Stimulated activated CD8-positive, alpha-beta memory T cell treated with anti-CD3 and anti-CD28 coated beads, Interleukin-15, amount 100 ng/mL, for 4 hours (primary cell): ENCODE measurements at places on chromosomes 1 and 21.
A peak's percentile ranks its signal among the peaks of the same experiment; 100 is the strongest.

DNA sequence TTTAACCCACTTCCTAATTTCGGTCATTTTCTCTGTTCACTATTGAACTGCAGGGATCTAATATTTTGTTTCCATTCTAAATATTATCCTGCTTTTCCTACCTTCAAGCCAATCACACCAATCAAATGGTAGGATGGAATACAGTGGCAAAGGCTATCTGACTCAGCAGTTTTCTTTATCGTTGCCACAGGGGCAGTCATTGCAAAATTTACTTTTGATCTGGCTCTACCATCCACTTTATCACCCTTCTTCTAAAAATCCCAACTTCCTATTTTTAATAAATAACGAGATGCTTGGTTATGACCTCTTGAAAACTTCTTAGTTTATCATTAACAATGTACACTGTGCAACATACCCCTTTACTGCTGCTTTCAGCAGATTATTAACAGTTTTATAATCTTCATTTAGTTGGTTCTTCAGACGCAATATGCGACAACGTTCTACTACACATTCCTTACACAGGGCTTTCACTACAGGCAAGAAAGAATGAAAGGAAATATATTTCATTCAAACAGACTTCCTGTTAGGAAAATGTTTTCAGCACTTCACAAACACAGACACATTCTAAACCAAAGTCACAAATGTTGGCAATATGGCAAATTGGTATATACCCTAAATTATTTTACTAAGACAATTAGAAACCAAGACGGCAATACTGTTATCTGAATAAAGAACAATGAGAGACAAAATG is 52.3 kb upstream of the RAP1GAP start:
- DNase-seq = no peak

- no peak for DNase-seq
Measured at GRCh38 chr1:235821361-235821981, 45.2 kb downstream of the LYST start.

DNA sequence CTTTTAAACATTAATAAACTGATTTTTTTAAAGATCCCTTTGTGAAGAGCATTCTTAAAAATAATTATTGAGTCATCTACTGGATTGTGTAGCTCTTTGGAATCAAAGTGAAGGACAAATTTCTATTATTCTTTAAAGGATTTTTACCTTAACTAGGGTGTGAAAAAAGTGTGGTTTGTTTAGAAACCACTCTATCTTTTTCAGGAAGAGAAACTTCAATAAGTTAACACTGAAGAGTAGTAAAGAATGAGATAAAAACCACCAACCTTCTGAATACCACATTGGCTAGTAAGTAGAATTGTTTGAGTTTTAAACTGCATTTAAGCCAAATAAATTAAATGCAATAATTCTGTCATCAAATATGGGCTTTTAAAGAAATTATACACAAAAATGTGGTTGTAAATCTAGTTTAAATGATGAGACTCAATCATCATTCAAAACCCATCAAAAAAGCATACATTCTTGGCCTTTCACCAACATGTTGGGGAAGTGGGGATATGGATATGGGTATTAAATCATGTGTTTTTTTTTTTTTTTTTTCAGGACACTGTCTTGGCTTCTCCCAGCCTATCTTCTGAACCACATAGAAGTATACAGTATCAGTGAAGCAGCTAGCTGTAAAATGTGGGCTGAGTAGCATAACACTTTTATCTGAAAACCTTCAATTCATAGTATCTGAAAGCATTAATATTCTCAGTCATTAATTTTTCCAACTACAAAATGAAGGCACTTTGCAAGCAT is 4.8 kb downstream of the S1PR1 start:
- no peak for DNase-seq

- no peak for DNase-seq
Measured at GRCh38 chr1:30656171-30656940, 67.0 kb downstream of the MATN1 start.

DNA sequence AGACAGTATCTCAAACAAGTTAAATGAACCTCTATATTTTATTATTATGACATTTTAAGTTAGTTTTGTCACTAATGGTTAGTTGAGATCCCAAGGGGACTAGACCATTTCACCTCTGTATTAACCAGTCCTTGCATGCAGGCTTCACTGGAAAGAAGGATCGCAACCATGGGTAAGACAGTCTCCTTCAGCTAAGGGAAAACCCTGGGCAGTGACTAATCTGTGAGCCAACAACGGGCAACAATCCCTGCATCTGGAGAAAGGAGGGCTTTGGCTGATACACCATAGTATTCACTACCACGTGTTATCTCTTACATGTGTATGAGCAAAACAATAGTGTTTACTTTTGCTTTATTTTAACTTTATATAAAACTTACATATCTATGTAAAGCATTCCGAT is 708.8 kb upstream of the CHRM3 start:
- DNase-seq = no peak

- DNase-seq = no peak
Measured at GRCh38 chr1:77846966-77847365, 41.5 kb upstream of the NEXN start.

DNA sequence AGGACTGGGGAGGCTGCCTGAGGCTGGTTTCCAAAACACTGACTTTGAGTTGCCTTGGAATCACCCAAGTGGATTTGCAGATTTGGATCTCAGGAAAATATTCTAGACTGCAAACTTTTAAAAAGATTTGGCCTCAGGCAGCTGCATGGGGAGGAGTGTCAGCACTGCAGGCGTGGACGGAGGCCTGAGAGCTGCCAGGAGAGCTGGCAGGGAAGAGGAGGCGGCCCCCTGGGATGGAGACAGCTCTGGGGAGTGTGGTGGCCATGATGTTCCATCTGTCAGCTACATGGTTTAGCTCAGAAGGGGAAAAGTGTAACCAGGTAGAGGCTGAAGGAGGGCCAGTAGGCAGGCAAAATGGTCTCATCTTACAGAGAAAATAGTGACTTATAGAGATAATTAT is 72.1 kb downstream of the VPS26C start:
- no peak for DNase-seq

GRCh38 chr1:178538192-178538916 is 25.4 kb downstream of the TEX35 start:
- no peak for DNase-seq

DNA sequence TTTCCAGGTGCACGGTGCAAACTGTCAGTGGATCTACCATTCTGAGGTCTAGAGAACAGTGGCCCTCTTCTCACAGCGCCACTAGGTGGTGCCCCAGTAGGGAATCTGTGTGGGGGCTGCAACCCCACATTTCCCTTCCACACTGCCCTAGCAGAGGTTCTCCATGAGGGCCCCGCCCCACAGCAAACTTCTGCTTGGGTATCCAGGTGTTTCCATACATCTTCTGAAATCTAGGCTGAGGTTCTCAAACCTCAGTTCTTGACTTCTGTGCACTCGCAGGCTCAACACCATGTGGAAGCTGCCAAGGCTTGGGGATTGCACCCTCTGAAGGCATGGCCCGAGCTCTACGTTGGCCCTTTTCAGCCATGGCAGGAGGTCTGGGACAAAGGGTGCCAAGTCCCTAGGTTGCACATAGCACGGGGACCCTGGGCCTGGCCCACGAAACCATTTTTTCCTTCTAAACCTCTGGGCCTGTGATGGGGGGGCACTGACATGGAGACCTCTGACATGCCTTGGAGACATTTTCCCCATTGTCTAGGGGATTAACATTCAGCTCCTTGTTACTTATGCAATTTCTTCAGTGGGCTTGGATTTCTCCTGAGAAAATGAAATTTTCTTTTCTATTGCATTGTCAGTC is 10.0 kb downstream of the HS2ST1 start:
- DNase-seq = no peak

- no peak for DNase-seq
Measured at GRCh38 chr1:164688791-164689190, 129.8 kb downstream of the PBX1 start.

DNA sequence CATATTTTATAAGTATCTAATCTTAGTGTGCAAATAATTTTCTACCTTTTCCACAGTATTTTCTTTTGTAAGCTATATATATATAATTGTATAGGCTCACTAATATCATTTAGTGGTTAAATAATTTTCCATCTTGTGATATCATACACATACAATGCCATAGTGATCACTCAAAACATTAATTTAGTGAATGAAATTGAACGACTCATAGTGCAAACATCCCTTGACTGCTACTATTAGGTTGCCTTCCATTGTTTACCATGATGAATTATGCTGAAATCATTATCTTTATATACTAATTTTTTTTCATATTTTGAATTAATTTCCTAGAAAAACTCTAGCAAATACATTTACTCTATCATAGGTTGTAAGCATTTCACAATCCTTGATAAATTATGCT is 127.1 kb downstream of the PCNX2 start:
- DNase-seq = no peak

GRCh38 chr1:248670003-248670402 is 14.7 kb upstream of the OR2T27 start:
- DNase-seq = no peak

DNA sequence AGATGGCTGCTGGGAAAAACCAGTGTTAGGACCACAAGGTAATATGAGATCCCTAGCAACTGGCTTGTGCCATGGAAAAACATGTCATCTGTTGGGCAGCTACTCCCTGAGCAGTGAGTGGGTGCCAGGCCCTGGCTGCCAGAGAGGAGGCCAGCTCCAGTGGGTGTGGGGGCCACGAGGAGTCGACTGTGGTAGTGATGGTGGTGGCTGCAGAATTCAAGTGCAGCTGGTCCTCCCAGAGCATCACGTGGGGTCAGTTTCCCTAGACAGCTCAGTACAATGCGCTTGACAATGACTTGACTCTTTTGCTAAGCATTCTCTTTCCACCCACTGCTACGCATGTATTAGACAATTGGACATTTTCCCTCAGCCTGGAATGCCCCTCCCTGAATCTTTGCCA is 14.5 kb upstream of the CDC42 start:
- DNase-seq = no peak

DNA sequence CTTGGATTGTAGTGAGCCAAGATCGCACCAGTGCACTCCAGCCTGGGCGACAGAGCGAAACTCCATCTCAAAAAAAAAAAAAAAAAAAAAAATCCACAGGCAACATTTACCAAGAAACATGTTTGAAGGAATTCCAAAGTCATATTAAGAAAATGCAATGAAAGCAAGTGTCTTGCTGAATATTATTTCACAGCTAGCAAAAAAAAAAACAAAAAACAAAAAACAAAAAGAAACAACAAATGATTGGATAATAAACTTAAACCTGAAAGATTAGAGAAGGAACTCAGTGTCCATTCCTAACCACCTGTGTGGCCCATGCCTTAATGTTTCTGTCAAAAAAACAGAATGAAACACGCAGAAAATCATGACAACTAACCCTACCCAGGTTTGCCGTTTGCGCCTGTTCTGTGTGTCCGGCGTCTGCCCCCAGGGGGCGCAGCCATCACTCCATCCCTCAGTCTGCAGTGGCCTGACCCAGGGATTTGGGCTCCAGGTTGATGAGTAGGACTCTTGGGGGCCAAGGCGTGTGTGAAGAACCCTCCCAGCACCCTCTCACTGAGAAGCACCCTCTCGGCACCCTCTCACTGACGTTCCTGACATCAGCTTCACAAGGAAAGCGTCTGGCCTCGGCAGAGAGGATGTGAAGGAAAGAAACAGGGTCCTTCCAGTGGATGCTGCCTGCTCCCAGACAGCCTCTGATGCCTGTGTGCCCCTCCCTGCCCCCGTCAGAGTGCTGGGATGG is 19.2 kb upstream of the PTTG1IP start:
- DNase-seq = peak; percentile 58

GRCh38 chr1:33031506-33031905 is 5.2 kb downstream of the AK2 start:
- DNase-seq = no peak

GRCh38 chr1:217067642-217068041 is 344.4 kb upstream of the ESRRG start:
- DNase-seq = no peak

- no peak for DNase-seq
Measured at GRCh38 chr21:18959817-18960216, 556.2 kb upstream of the TMPRSS15 start.

DNA sequence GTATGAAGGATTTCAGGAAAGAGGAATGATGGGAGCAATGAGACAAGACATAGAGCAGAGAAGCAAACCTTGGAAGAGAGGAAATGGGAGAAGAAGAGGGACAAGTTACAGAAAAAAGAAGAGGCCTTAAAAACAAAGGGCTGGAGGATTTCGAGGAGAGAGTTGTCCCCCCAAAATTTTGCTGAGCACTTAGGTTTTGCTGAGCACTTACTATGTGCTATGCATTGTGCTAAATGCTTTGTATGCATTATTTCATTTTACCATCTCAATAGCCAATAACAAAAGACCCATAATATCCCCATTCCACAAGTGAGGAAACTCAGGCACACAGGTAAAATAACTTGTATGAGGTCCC is 2.5 kb upstream of the TRIM63 start:
- DNase-seq = no peak

- no peak for DNase-seq
Measured at GRCh38 chr1:82507011-82507410, 706.3 kb downstream of the ADGRL2 start.

DNA sequence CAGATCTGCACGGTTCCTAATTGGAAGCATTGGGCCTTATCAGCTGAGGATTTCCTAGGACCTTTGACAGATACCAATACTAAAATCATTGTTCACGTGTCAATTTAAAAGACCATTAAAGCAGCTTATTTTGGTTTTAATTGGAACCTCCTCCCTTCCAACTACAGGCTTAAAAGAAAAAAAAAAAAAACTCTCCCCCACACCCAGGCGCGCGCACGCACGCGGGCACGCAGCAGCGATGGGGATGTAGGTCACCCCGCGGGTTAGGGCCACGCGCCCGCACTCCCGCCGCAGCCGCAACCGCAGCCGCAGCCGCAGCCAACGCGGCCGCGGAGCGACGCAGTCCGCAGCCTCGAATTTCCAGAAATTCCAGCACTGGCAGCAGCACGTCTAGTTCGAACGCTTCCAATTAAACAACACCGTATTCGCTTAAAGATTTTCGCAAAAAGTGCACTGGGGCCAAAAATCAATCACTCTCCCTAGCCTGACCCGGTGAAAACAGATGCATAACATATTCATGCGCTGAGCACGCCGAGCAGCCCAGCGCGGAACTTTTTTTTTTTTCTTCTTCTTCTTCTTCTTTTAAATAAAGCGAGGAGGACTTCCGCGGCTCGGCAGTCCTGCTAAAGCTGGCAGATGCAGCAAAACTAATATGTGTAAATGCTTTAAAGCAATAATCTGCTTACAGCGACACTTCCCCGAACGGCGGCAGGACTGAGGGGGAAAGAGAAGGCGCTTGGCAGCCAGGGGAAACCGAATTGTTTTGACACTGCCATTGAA is 13.3 kb upstream of the BARHL2 start:
- DNase-seq = no peak

- DNase-seq = no peak
Measured at GRCh38 chr1:62070384-62071011, 124.2 kb upstream of the L1TD1 start.

DNA sequence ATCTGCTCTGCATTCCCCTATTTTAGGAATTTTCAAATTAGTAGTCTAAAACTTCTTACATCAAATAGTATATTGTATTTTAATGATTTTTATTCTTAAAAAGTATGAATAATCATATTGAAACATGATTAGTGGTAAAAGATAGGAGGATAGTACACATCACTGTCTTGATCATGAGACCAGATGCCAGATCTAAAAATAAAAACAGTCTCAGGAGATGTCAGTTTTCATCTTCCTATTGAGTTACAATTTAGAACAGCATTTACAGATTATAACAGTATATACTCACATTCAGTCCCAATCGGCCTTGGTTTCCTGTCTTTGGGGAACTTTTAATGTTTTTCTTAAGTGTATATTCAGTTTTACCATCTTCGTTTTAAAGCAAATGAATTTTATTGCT is 95.9 kb downstream of the USP25 start:
- DNase-seq = no peak
